Activated CD8-positive, alpha-beta memory T cell treated with anti-CD3 and anti-CD28 coated beads for 1 hour (primary cell): ENCODE measurements at places on chromosomes 13 and 19.

DNA sequence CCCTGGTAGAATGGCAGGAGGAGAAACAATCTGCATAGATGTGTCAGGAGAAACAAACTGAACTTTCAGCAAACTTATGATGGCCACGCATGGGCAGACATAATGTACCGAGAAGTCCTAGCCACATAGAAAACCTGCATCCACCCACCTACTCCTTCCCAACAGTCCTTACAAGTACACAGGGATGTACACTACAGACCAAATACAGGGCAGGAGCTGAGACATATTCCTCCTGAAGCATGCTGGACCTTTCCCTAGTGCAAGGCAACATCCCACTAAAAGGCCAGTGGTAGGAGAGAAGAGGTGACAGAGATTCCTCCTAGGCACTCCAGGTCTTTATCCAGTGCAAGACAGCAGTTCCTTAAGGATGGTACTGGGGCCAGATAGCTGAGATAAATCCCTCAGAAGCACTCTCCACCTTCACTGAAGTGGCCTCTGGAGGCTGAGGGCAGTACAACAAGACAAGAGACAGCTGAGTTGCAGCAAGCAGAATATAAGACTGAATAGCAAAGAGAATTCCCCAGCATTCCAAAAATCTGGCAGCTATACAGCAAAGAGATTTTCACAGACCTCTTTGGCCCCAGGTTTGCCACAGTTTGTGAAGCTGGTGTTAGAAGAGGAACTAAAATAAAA, 18.3 kb downstream of the VWA8 start:
- no peak for DNase-seq

DNA sequence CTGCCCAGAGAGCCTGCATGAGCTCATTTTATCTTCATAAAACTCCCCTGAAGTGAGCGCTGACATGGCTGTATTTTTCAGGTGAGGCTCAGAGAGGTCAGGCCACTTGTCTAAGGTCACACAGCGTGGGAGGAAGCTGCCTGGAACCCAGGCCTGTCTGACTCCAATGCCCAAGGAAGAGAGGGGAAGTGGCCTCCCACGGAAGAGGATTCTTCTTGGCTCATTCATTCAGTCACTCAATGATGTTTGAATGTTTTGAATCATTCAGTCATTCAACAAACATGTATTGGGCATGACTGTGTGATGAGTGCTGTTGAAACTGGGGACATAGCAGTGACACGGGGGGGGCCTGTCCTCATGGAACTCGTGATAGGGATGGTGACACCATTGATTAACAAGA, 12.0 kb downstream of the ACTL9 start:
- DNase-seq = no peak

- DNase-seq = no peak
Observed at GRCh38 chr13:102847272-102848234, 1.7 kb downstream of the ERCC5 start.

DNA sequence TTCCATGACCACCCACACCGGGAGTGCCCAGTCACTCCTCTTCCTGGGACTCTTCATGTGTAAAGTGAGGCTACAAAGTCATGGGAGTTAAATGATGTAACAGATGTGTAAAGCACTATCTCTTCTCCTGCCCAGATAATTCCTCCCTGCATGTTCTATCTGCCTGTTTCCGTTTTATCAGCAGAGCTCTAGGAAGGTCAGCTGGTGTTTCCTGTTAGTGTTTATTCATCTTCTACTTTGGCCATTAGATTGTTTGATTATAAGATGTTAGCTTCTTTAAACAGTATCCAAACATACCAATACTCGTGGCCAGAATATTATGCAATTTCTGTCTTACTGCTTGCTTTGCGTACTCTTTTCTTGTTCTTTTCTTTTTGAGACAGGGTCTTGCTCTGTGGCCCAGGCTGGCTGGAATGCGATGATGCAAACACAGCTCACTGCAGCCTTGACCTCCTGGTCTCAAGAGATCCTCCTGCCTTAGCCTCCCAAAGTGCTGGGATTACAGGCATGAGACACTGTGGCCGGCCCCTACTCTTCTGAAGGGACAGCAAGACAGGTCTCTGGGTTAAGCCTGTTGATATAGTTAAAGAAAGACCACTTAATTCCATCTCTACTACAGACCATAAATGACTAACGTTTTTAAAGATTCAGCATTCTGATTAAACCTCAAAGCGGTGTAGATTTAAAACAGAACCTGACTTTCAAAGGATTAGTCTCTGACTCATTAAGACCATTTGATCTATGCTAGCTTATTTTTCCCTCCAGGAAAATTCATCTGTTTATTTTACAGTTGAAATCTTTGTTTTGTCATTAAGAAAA, 97.4 kb upstream of the AKAP11 start:
- no peak for DNase-seq

DNA sequence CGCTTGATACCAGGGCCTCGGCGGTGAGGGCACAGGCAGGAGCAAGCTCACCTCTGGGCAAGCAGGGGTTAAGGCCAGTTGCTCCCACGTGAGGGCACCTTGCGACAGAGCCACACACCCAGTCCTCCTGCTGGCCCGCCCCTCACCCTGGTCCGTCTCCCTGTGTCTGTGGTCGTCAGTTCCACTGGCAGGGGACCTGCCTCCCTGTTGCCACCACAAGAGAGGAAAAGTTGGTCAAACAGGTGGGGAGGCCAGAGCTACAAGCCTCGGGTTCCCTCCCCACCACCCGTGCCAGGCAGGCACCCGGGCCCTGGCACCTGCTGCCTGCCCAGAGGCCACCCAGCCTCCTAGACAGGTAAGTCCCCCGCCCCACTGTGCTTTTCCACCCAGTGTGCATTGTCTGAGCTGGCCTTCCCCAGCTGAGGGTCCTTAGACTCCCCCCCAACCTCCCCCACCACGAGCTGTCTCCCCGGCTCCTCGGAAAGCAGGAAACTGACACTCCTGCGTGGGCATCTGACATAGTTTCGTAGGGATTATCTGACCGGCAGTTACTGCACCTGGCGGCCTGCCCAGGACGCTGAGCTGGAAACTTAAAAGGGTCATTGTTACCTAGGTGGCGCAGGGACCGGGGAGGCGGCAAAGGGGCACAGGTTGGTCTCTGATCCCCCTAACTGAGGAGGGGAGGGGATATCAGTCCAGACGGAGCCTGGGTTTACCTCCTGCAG, at the start of gene TJP3:
TSS of gene TJP3 (plus strand) at position 178 of the 725 bp plus-strand sequence. CDS start 20,049 bp downstream, outside the sequence.
- no peak for DNase-seq

GRCh38 chr13:110133425-110134235, 173.3 kb downstream of the COL4A1 start:
- no peak for DNase-seq

- DNase-seq = no peak
Observed at GRCh38 chr13:111920306-111920931, 146.5 kb upstream of the SOX1 start.

DNA sequence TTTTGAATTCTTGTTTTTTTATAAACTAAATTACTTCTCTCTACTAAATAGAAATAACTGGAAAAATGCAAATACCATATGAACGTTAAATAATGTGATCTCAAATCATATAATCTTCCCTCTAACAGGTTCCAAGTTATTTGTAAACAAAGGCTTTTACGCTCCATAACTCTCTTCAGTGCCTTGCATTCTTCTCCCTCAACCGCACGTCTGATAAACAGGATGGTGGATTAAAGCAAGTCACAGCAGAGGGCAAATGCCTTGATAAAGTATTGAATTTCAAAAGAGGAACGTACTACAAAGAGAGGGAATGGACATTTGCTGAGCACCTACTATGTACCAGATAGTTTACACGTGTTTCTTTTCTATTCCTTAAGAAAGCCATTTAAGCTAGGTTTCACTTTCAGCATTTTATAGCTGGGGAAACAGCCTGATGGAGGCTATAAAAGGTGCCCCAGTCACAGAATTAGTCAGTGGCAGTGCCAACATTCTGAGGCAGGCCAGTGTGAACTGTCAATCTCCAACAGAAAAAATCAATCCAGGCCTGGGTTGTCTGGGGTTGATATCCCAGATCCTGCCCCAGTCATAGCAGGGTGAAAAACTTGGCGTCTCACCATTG, 15.8 kb downstream of the MRPS31 start:
- no peak for DNase-seq

DNA sequence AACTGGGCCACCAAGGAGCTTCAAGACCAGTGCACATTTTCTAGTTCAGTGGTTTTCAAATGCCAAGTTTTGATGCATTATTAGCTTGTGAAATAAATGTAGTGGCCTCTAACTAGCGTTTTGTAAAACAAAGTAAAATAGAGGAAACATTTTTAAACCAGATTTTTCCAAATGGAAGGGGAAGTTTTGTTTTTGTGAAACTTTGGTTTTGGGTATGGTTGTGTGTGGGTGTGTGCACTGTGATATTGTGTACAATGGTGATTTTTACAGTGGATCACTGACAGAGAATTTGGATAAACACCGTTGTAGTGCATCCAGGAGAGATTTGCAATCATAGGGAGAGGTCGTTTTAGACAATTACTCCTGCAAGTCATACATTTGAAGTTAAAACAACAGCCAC, 108.9 kb downstream of the SLC7A1 start:
- no peak for DNase-seq

GRCh38 chr13:48431987-48432615, 19.2 kb upstream of the LPAR6 start:
- no peak for DNase-seq

GRCh38 chr19:29505097-29505824, 20.5 kb upstream of the VSTM2B start:
- no peak for DNase-seq

- no peak for DNase-seq
Observed at GRCh38 chr13:113275387-113275786, 21.7 kb upstream of the LAMP1 start.

DNA sequence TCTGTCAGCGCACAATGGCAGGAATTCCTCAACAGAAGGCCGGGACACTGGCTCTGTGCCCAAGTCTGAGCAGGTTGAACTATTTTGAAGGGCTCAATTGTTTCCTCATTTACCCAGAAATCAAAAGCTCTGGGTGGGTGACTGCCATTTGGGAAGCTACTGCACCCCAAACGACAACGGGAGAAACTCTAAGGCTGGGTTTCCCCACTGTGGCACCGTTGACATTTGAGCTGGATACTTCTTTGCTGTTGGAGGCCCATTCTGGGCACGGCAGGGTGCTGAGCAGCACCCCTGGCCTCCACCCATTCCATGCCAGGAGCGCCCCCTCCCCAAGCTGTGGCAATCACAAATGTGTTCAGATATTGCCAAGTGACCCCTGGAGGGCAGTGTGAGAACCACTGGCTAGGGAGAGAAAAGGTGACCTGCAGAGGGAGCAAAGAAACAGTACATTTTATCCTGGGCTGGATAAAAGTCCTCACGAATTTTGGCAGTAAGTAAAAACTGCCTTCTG, 62.5 kb downstream of the RFX2 start:
- no peak for DNase-seq

DNA sequence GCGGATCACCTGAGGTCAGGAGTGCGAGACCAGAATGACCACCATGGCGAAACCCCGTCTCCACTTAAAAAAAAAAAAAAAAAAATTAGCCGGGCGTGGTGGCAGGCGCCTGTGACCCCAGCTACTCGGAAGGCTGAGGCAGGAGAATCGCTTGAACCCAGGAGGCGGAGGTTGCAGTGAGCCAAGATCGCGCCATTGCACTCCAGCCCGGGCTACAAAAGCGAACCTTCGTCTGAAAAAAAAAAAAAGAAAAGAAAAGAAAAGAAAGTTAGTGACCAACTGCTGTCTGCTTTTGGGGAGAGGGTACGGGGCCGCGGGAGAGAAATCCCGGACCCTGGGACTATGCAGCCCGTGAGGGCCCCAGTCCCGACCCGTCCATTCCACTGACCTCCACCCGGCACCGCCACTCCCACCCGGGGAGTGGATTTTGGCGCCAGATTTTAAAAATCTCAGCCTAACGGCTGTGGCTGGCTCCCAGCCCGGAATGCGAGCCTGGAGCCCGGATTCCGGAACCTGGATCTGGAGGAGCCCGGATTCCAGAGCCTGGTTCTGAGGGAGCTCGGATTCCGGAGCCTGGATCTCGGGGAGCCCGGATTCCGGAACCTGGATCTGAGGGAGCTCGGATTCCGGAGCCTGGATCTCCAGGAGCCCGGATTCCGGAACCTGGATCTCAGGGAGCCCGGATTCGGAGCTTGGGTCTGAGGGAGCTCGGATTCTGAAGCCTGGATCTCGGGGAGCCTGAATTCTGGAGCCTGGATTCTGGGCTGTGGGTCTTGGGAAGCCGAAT, 6.1 kb upstream of the LMNB2 start:
- no peak for DNase-seq

DNA sequence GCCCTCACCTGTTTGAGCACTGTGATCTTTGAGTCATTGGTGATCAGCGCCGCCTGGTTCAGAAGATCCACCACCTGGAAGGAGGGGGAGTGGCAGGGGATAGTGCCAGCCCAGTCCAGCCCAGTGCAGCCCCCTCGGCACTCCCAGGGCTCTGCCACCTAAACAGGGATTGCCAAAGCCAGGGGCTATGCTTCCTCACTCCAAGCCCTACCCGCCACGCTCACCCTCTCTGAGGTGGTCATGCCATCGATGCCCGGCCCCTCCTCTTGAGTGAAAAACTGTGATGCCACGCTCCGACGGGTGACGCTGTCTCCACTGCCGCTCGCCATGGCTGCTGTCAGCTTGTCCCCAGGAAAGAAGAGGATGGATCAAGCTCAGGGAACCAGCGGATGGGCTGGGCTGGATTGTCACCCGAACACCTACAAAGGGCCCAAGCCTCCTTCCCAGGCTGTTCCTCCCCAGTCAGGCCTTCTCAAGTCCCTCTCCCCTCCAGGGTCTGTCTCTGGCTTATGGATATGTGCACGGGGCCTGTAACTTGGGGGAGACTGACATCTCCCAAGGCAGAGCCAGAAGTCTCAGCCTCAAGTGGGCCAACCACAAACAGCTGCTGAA, 8.7 kb downstream of the SYMPK start:
- DNase-seq = no peak

GRCh38 chr19:36120092-36120983, 5.1 kb downstream of the TBCB start:
- no peak for DNase-seq

DNA sequence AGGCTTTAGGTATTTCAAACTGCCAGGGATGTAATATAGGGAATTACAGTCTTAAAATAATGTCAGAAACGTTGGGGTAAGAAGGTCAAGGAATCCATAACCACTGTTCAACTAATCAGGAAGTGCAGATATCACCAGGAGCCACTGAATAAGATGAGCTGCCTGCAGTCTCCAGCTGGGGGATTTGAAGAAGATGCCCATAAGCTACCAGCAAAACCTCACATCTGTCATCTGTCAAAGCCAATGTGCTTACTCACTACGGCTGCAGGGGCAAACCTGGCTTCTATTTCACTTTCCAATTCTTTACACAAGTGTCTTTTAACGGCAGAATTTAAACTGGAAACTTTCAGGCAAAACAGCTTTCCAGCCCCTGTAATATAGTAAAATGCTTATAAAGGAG, 1410.1 kb upstream of the ATXN8OS start:
- no peak for DNase-seq
